ENCODE measurements at places on chromosomes 1 and 21.

DNA sequence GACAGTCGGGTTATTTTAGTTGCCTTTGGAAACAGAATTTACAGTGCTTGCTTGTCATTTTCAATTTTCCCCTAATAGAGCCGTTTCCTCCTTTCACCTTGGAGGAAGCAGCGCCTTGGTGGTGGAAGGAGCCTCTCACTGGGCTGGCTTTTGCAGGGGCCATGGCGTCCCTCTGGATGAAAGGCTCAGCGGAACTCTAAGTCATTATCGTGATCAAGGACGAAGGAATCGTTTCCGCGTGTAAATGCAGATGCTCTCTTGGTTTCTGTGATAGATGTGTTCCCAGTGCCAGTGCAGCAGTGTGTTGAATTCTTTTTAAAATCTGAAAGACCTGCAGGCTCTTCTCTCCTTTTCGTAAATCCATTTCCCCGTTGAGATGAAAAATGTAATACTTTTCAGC lies 126.2 kb upstream of the LMO4 start:
- no peak for DNase-seq

DNA sequence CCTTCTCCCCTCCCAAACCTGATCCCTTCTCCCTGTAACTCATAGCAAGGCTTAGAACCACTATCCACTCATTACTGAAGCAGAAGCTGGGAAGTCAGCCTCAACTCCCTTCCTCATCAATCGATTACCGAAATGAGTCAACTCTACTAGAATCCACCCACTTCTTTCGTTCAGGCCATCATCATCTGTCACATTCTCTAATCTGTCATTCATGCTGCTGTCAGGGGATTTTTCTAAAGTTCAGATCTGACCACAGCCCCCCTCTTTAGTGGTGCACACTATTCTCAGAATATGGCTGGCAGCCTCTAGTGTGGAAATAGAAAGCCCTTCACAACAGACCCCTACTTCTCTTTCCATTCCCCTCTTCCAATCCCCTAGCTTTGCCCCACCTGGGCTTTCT lies 5.1 kb downstream of the NT5C1A start:
- no peak for DNase-seq

GRCh38 chr21:34846601-34847112 lies 177.9 kb downstream of the CLIC6 start:
- DNase-seq: no peak

- no peak for DNase-seq
Measured at GRCh38 chr1:241507189-241507863, 12.2 kb downstream of the FH start.

DNA sequence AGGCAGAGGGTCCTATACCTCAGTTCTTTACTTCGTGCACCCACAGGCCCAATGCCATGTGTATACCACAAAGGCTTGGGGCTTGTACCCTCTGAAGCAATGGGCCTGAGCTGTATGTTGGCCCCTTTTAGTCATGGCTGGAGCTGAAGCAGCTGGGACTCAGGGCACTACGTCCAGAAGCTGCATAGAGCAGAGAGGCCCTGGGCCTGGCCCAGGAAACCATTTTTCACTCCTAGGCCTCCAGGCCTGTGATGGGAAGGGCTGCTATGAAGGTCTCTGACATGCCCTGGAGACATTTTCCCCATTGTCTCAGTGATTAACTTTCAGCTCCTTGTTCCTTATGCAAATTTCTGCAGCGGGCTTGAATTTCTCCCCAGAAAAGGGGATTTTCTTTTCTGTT lies 48.1 kb upstream of the VTCN1 start:
- DNase-seq: no peak

GRCh38 chr21:34915364-34915841 lies 133.7 kb downstream of the RUNX1 start:
- DNase-seq: no peak

DNA sequence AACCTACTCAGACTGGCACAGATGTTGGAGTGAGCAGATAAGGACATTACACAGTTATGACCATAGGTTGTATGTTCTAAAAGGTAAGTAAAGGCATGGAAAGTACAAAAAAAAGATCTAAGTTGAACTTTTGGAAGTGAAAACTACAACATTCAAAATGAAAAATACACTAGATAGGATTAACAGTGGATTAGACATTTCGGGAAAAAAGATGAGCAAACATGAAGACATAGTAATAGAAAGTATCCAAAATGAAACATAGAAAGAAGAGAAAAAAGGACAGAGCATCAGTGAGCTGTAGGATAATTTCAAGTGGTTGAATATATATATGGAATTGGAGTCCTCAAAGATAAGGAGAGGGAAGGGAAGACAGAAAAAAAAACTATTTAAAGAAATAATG lies 34.0 kb upstream of the CR2 start:
- DNase-seq: no peak

- DNase-seq: no peak
Measured at GRCh38 chr1:105027838-105028471, 1278.3 kb downstream of the AMY1C start.

All from left forelimb (tissue), 1 donor.